ENCODE measurements at places on chromosomes 1 and 21.

GRCh38 chr1:43817304-43817939 is 110.1 kb downstream of the ST3GAL3 start:
- no peak for DNase-seq

- no peak for DNase-seq
Measured at GRCh38 chr1:208237241-208237640, 6.9 kb downstream of the PLXNA2 start.

DNA sequence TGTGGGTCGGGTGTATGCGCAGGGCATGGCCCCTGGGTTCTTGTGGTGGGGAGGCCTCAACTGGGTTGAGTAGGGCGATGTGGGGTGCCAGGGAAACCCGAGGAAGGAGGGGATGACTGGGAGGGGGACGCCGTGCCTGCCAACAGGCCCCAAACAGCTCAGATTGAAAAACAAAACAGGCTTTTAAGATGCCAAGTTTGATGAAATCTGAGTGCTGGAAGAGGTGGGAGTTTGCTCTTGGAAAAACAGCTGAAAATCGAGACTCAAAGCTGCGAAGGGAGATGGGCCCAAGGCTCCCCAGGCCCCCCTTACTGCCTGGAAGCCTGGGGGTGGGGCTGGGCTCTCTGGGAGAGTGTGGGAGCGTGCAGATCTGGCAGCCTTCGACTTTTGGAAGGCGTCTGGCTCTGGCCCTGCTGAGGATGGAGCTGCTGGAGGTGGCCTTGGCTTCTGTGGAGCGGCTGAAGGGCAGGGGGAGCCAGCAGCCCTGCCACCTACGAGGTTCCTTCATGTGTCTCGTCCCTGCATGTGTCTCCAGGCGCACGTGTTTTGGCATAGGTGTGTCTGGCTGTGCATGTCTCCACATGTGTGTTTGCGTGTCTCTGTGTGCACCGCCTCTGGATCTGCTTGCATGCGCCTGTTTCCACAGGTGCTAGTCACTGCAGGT is 33.3 kb downstream of the PTPRF start:
- DNase-seq = no peak

DNA sequence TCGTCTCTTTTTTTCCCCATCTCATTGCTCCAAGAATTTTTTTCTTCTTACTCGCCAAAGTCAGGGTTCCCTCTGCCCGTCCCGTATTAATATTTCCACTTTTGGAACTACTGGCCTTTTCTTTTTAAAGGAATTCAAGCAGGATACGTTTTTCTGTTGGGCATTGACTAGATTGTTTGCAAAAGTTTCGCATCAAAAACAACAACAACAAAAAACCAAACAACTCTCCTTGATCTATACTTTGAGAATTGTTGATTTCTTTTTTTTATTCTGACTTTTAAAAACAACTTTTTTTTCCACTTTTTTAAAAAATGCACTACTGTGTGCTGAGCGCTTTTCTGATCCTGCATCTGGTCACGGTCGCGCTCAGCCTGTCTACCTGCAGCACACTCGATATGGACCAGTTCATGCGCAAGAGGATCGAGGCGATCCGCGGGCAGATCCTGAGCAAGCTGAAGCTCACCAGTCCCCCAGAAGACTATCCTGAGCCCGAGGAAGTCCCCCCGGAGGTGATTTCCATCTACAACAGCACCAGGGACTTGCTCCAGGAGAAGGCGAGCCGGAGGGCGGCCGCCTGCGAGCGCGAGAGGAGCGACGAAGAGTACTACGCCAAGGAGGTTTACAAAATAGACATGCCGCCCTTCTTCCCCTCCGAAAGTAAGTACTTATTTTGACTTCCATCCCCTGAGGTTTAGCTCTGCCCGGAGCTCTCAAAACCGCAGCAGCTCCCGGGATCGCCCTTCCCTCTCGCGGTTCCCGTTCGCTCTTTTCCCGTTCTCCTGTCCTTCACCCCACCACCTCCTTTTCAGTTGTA is 1.5 kb downstream of the TGFB2 start:
- no peak for DNase-seq

- no peak for DNase-seq
Measured at GRCh38 chr1:181632492-181632891, 149.2 kb downstream of the CACNA1E start.

GRCh38 chr1:25065795-25066238 is 135.7 kb upstream of the RUNX3 start:
- no peak for DNase-seq

DNA sequence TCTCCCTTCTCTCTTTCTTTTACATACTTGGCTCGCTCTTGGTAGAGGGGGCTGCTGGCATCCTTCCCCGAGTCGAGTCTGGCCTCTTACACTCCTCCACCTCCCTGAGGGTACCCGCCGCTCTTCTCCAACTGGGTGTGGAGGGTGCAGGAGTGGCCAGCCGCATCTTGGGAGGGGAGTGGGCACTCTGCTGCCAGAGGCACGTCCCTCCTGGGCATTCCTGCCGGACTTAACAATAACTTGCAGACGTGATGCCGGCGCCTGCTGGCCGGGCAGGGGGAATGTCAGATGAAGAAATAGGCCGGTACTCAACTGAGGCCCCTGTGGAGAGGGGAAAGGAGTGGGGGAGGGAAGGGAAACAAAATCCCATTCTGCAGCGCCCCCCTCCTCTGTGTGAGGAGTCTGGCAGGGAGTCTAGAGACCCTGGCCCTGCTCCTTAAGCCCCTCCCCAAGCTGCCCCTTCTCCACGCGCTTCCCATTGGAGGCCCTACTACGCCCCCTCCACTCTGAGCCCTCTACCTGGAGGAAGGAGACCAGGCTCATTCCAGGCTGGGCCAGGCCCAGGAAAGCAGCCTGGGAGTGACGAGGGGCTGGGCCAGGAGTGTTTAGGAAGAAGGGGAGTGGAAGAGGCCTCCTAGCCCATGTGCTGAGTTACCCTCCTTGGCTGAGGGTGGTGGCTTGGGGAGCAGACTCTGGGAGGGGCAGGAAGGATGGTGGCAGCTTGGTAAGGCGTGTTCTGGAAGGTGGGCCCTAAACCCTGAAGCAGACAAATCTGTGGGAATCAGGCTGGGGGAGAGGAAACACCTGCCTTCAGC is 1.8 kb downstream of the ATP2B4 start:
- DNase-seq = no peak
